GM19239 (cell line): ENCODE measurements at places on chromosomes 2 and 18.

- DNase-seq = no peak
Observed at GRCh38 chr2:239261796-239262483, 138.9 kb downstream of the HDAC4 start.

GRCh38 chr2:46561731-46562450, 82.5 kb downstream of the TMEM247 start:
- no peak for DNase-seq

- no peak for DNase-seq
Observed at GRCh38 chr2:38230756-38231155, 146.3 kb downstream of the ATL2 start.

- peak; percentile 4 for DNase-seq
Observed at GRCh38 chr2:32627441-32627813, 423 bp upstream of the TTC27 start.

GRCh38 chr18:57900906-57901435, 97.9 kb upstream of the ATP8B1 start:
- no peak for DNase-seq

- no peak for DNase-seq
Observed at GRCh38 chr2:219073413-219074129, 12.8 kb upstream of the IHH start.

- no peak for DNase-seq
Observed at GRCh38 chr2:71788186-71788525, 334.8 kb downstream of the DYSF start.

GRCh38 chr2:69514819-69515218, 77.6 kb upstream of the NFU1 start:
- no peak for DNase-seq

DNA sequence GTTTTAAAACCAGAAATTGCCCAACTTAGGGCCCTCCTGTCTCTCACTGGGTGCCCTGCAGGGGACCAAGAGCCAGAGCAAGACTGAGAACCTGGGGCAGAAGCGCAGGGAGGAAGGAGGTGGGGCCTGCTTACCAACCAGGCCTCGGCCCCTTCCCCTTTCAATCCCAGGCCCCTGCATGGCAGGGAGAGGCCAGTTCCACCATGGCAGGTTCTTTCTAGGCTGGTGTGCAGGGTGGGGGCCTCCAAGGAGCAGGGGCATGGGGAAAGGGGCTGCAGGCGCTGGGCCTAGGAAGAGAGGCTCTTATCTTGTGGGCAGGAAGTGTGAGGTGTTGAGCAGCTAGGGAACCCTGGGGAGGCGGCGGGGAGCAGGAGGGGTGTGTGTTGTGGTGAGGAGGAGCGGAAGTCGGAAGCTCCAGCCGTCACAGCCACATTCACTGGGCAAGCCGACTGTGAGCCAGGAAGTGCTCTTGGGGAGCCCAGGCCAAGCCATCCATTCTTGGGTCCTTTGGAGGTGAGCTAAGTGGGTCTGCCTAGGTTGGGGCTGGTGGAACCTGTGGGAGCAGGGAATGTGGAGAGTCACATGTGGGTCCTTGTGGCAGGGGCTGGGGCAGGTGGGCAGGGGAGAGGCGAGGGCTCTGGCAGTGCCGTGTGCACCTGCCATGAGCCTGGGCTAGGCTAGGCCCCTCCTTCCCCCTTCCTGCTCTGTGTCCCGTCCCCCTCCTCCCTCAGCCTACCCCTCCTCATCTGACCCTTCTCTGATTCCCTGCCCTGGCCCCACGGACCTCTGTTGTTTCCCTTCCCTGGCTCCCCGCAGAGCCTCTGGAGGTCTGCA, at the start of gene PSD4:
Gene PSD4, plus strand, starts transcription at position 430 of the 834 bp plus-strand sequence. CDS start 8,486 bp downstream, outside the sequence.
- DNase-seq = peak; percentile 75

DNA sequence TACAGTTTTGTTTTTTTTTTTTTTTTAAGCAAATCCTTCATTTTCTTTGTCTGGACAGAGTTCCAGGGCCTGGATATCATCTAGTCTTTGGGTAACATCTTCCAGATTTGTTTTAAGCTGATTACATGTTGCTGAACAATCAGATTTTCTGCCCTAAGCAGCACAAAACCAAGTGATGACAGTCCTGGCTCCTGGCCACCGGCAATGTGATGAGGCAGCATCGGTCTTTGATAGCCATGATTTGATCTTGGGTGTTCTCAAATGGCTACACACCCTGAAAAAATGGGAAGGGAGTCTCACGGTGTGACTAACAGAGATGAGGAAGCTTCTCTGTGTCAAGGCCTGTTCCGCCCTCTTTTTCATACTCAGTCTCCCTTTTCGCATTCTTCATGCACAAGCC, 708.6 kb upstream of the ZEB2 start:
- no peak for DNase-seq

- DNase-seq = no peak
Observed at GRCh38 chr2:225998116-225998515, 598.6 kb downstream of the NYAP2 start.

DNA sequence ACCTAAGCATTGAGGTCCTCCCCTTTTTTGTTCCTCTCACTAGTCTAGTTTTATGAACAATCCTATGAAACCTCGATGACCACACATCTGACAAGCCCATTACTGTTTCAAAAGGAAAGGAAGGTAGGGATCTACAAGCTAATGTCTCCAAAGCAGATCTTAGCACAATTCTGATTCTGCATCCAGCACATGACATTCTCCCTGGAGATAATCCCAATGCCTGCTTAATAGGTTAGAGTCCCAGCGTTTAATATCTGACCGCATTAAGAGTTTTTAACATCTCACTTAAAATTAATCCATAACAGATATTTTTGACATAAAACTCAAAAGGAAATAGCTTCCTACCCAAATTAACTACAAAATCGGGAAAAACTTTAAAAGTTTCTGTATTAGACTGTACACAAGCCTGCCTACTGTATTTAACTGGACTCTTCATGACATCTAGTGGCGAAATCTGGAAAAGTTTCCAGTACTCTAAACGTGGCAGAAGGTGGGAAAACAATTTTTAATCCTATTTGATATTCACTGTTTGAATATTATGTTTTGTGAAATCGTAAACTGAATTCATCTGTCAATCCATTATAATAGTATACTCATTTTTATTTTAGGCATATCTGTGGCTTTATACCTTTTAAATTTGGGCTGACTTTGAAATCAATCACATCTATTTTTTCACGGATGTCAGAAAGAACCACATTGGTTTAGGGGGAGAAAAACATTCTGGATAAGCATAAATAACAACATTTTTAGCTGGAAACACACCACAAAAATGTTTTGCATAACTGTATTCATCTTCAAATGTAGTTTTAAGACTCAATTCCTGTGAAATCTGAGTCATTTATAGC, 62.4 kb downstream of the TXNL1 start:
- peak; percentile 40 for DNase-seq

DNA sequence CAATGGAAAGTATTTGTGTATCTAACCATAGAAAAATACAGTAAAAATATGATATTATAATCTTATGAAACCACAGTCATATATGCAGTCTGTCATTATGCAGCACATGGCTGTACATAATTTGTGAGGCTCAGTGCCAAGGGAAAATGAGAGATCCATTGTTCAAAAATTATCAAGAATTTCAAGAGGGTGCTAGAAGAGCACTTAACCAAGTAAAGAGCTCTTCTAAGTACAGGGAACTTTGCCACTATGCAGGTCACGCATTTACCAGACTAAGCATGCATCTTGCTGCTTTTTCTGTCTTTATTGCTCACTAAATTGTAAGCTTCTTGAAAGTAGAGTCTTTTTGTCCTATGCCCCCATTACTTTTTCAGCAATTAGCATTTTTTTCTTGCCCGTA, 438.0 kb downstream of the LRP1B start:
- DNase-seq = no peak

GRCh38 chr2:16931441-16931840, 265.8 kb upstream of the CYRIA start:
- no peak for DNase-seq

DNA sequence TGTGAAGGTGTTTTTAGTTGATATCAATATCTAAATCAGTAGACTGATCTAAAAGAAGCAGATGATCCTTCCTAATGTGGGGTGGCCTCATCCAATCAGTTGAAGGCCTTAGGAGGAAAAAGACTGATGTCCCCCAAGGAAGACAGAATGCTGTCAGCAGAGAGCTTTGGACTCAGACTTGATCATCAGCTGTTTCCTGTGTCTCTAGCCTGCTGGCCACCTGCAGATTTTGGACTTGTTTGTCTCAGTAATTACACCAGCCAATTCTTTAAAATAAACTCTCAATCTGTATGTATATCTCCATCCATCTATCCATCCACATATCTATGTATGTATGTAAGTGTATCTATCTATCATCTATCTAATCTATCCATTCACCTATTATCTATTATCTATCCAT, 301.3 kb downstream of the LPIN1 start:
- DNase-seq = no peak

- no peak for DNase-seq
Observed at GRCh38 chr2:173651891-173652290, 297.2 kb downstream of the CDCA7 start.

- DNase-seq = no peak
Observed at GRCh38 chr2:132566379-132566778, 103.6 kb downstream of the LYPD1 start.

GRCh38 chr18:73283032-73283431, 415.2 kb upstream of the NETO1 start:
- DNase-seq = no peak

GRCh38 chr2:241339839-241340630, 16.1 kb upstream of the FARP2 start:
- no peak for DNase-seq

DNA sequence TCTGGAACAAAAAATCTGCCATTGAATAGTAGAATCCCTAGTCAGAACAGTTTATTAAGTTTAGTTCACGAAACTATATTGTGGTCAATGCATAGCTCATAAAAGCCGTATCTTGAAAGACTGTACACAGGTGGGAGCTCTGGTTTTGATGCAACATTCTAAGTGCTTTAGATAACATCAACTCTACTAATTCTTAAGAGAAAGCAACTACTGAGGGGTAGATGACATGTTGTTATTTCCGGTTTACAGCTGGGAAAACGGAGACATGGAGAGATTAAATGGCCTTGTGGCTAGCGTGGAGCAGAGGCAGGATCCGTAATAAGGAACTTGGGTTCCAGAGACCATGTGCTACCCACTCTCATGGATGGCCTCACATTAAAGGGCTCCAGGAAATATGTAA, 4.2 kb upstream of the ITGA6 start:
- no peak for DNase-seq

- DNase-seq = no peak
Observed at GRCh38 chr2:46315103-46315890, 18.1 kb downstream of the EPAS1 start.

GRCh38 chr2:15750822-15751329, 159.2 kb downstream of the DDX1 start:
- no peak for DNase-seq

DNA sequence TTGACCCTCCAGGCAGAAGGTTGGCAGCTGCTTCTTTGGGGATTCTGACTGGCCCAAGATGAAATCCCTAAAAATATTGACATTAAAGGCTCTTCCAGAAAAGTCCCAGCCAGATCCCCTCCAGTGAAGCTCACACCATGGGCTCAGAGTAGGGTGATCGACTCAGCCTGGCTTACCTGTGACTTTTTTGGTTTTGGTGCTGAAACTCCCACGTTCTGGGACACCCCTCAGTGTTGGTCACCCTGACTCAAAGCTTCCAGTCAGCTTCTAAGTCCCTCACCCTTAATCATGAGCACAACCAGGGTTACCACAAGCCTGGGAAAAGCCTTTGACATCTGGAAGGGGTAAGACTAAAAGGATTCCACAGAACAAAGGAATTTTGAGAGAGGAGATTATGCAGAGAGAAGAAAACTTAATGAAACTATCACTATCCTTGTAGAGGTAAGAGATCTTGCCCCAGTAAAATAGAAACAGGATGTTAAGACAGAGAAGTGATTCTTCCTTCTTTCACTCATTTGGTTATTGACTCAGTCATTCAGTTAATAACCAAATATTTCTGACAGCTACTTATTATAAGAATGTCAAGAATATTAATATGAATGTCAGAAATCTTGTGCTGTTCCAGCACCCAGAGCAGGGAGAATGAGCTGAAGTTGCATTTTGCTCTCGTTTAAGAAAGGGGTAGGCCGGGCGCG, 66.8 kb upstream of the SEC11C start:
- DNase-seq = no peak

DNA sequence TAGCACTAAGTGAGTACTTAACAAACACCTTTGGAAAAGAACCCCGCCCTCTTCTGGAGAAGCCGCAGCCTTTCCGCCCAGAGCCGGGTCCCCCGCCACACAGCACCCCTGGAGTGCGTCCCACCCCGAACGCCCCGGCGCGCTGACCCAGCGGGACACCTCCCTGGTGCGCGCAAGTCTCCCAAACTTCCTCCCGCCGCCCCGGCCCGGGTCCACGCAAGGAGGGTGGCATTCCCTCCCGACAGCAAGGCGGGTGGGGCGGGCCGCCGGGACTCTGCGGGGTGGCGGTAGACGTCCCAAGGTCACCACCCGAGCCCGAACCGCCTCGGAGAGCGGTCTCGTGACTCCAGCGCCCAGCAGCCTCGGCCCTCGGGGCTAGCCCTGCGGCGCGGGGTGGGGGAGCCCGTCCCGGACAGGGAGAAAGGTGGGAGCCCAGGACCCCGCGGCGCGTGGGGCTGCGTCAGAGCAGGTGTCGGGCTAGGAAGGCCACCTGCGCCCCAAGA, 598 bp downstream of the CCDC93 start:
- peak; percentile 33 for DNase-seq

DNA sequence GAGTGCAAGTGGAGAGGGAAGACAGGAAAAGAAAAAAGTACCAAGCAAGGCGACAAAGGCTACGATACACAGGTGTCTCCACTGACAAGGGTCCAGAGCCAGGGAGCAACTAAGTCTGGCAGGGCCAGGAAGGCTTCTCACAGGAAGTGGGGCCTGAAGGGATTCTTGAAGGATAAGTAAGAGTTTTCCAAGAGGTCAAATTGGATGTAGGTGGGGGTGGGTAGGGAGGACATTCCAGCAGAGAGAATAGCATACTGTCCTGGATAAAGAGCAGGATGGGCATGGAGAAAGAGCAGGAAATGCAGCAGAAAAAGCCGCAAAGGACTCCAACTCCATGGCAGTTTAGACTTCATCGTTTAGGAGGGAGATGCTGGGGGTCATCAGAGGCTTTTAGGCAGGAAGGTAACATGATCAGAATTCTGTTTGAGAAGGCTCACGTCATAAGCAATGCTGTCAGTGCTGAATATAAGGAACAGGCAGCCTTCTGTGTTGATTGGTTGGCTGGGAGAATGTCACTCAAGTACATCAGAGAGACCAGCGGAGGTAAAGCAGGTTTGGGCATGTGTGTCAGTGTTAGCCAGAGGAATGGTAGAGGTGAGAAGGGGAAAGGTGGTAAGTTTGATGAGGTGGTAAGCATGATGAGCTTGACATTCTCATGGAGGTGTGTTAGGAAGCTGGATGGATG, 35.1 kb downstream of the ARHGAP25 start:
- no peak for DNase-seq

GRCh38 chr18:62720048-62720447, 4.7 kb downstream of the PHLPP1 start:
- no peak for DNase-seq

GRCh38 chr2:73939419-73939818, 12.7 kb downstream of the DGUOK start:
- no peak for DNase-seq

GRCh38 chr18:79211844-79212243, 142.7 kb downstream of the ATP9B start:
- DNase-seq = no peak
